ENCODE measurements at places on chromosomes 11 and 22. TPM values are rescaled to one million over a fixed set of nuclear protein-coding genes. Genes with fewer than 3 reads are reported as not detected.

Gene CNTN5
- not detected for total RNA-seq

Gene ESAM
- 0.52 TPM for total RNA-seq

DNA sequence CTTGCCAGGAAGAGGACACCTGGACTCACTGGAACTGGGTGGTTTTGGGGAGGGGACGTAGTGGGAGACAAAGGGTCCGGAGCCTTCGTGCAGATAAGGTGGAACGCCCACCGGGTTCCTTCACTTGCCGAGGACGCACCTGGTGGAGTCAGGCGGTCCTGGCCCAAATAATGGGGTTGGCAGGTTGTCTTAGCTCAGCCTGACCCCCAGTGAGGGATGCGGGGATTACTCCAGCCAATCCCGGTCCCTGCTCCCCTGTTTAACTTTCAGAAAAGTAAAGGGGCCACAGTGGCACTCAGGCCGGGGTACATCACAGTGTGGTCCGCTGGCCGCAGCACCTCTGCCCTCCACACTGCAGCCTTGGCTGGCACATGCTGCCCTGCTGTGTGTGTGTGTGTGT, 18.0 kb downstream of the A4GALT start:
- no peak for DNase-seq
- no peaks in the 10 kb centered on the region for H3K36me3 ChIP-seq
- H3K27ac ChIP-seq: no peak overlapping the region
- peaks cover 4% of the 10 kb centered on the region for H3K27me3 ChIP-seq
- H3K4me1 ChIP-seq: no peaks in the 10 kb centered on the region

GRCh38 chr11:9459667-9460321, 1.0 kb upstream of the ZNF143 start:
- peaks cover 13% of the 10 kb centered on the region for H3K36me3 ChIP-seq
- H3K27ac ChIP-seq: peak overlapping the region; percentile 97
- H3K4me3 ChIP-seq: peak overlapping the region; percentile 98
- DNase-seq: peak; percentile 19

GRCh38 chr11:82682003-82682751, 51.5 kb downstream of the FAM181B start:
- H3K27me3 ChIP-seq: peaks cover 4% of the 10 kb centered on the region
- no peak for DNase-seq
- no peaks in the 10 kb centered on the region for H3K4me1 ChIP-seq

GRCh38 chr11:40274017-40274416, 1185.4 kb downstream of the LRRC4C start:
- H3K27me3 ChIP-seq: no peaks in the 10 kb centered on the region
- no peaks in the 10 kb centered on the region for H3K4me1 ChIP-seq
- H3K36me3 ChIP-seq: no peaks in the 10 kb centered on the region
- no peak overlapping the region for H3K4me3 ChIP-seq
- no peak for DNase-seq
- no peak overlapping the region for H3K27ac ChIP-seq

- H3K36me3 ChIP-seq: no peaks in the 10 kb centered on the region
- H3K4me1 ChIP-seq: no peaks in the 10 kb centered on the region
- no peaks in the 10 kb centered on the region for H3K27me3 ChIP-seq
- no peak for DNase-seq
Observed at GRCh38 chr11:123330071-123330470, 100.0 kb upstream of the GRAMD1B start.

Data from activated T-helper 1 cell treated with anti-CD3 and anti-CD28 coated beads, Interleukin-12 subunit alpha, Interleukin-12 subunit beta, Interleukin-2, Interleukin-4 antibody, amounts not matched to agents 30 ng/mL and 10 ng/mL and 1 ng/mL, durations not matched to agents 14 hours and 24 hours and 36 hours (primary cell).